ENCODE measurements at places on chromosomes 6 and 20.

- no peak for DNase-seq
Observed at GRCh38 chr6:159700970-159701369, 7.9 kb upstream of the SOD2 start.

DNA sequence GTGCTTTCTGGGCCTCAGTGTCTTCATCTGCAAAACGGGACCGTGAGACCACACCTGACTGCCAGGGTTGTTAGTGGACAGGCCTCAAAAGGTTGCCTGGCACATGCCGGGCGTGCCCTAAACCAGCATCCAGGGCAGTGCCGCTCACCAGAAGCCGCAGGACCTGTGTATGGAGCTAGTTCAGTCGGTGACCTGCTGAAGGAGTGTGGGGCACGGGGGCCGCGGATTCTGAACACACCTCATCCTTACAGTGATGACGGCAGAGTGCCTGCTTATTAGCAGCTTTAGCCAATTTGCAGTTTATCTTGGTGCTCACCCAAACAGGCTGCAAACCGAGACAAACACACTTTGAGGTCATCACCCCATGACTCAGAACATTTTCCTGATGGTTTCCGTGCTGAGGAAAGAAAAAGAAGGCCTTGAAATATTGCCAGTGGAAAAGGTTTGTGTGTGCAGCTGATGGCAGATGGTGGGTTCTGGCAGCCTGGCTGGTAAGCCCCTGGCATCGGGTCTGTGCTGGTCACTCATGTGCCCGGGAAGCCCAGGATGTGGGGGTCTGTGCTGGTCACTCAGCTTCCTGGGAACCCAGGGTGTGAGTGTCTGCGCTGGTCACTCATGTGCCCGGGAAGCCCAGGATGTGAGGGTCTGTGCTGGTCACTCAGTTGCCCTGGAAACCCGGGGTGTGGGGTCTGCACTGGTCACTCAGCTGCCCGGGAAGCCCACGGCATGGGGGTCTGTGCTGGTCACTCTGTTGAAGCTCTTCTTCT is 153.8 kb downstream of the ERMARD start:
- no peak for DNase-seq

- no peak for DNase-seq
Observed at GRCh38 chr20:25511183-25511582, 74.1 kb downstream of the NINL start.

GRCh38 chr6:14550410-14550809 is 432.8 kb downstream of the CD83 start:
- no peak for DNase-seq

- no peak for DNase-seq
Observed at GRCh38 chr6:162581988-162582780, 145.4 kb downstream of the PRKN start.

GRCh38 chr20:50895111-50895830 is 36.0 kb downstream of the ADNP start:
- DNase-seq, result no peak

GRCh38 chr6:166541366-166541765 is 45.1 kb downstream of the RAMACL start:
- DNase-seq, result no peak

DNA sequence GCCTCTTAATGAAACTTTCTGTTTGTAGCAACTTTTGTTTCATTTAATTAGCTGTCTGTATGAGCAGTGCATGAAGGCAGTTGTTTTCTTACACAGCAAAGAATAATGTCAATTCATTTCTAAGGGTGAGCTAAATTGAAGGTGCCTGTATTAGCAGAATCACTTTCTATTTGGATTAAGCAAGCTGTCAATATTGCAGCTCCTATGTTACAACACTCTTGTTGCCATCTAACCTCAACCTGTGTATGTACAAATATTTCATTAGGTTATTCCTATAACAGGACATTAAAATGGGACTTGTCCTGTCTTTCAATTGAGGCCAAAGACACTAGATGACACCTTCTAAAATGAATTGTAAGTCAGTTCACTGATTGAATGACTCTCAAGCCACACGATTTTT is 647.5 kb downstream of the UTRN start:
- no peak for DNase-seq

- DNase-seq, result no peak
Observed at GRCh38 chr6:46961711-46962110, 40.0 kb upstream of the ADGRF5 start.

DNA sequence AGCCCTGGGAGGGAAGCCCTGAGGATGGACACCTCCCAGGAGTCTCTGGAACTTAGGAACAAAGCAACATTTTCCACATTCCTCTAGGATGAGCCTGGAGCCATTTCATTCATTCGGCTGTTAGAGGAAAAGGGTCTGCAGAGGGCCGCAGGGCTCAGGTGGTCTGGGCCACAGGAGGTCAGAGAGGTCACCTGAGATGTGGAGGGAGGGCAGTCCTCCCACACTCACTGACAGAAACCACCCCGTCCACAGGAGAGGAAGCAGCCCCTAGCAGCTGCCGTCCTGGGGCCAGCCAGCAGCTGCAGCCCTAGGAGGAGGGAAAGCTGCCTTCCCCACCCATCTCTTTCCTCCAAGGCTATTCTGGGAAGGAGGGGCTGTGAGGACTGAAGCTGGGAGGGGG is 207.0 kb downstream of the CDC5L start:
- no peak for DNase-seq

All from activated CD4-positive, alpha-beta T cell treated with anti-CD3 and anti-CD28 coated beads, Interleukin-2, amount 10 ng/mL, durations not matched to agents 7 days and 5 days (primary cell).